ENCODE measurements at places on chromosomes 12 and 14. TPM values are rescaled to one million over a fixed set of nuclear protein-coding genes. Genes with fewer than 3 reads are reported as not detected.

Gene ITGB7
- 1.1 TPM for total RNA-seq

Gene KERA
- total RNA-seq: not detected

Gene GLIPR1L2
- total RNA-seq: not detected

Gene VDR
- total RNA-seq: 13.6 TPM

Gene DAO
- total RNA-seq: not detected

Gene AMDHD1
- total RNA-seq: 0.32 TPM

Gene USP44
- total RNA-seq: 0.14 TPM

Gene TMEM116
- 11.0 TPM for total RNA-seq

Gene NRXN3
- 15.9 TPM for total RNA-seq

Gene FAIM2
- total RNA-seq: 0.07 TPM

Gene CLEC4A
- 0.32 TPM for total RNA-seq

Gene DTX1
- total RNA-seq: not detected

Gene CCDC177
- 0.82 TPM for total RNA-seq

Gene BCL11B
- total RNA-seq: 0.05 TPM

Gene NOPCHAP1
- 23.0 TPM for total RNA-seq

Gene TMEM233
- not detected for total RNA-seq

Gene LYZ
- 16.9 TPM for total RNA-seq

Gene ZFHX2
- 1.4 TPM for total RNA-seq

Gene EGLN3
- 12.0 TPM for total RNA-seq

Gene TMEM30B
- 31.4 TPM for total RNA-seq

Gene MLXIP
- total RNA-seq: 51.3 TPM

Gene A2M
- 1.00 TPM for total RNA-seq

Gene NEK9
- total RNA-seq: 64.0 TPM

Gene YY1
- total RNA-seq: 91.0 TPM

Gene SRGAP1
- total RNA-seq: 22.1 TPM

Gene SVOP
- total RNA-seq: 0.14 TPM

Gene TMEM52B
- total RNA-seq: 46.0 TPM

Gene RNF212B
- not detected for total RNA-seq

Gene FITM1
- 0.39 TPM for total RNA-seq

Gene HOXC12
- 9.4 TPM for total RNA-seq

Gene SETD1B
- 17.6 TPM for total RNA-seq

All from Caco-2 (cell line).